ENCODE measurements at places on chromosomes 13 and 19.

DNA sequence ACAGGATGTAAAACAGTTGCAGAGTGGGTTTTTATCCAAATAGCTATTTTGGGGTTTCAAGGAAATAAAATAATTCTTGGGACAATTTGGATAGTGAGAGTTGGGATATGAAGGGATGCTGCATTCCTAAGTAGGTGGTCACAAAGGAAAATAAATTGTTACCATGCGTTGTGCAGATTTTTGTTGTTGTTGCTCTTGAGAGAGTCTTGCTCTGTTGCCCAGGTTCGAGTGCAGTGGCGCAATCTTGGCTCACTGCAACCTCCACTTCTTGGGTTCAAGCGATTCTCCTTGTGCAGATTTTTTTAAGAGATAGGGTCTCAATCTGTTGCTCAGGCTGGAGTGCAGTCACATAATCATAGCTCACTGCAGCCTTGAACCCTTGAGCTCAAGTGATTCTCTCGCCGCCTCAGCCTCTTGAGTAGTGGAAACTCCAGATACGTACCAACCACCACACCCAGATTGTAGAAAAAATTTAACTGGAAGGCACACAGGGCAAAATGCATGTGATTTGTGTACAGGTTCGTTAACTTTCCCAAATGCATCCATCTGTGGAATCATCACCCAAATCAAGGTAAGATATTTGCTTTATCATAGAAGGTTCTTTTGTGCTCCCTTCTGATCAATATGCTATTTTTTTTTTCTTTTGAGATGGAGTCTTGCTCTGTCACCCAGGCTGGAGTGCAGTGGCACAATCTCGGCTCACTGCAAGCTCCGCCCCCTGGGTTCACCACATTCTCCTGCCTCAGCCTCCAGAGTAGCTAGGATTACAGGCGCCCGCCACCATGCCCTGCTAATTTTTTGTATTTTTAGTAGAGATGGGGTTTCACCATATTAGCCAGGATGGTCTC, 16.0 kb downstream of the SLC1A5 start:
- H3K27ac ChIP-seq: no peak overlapping the region
- no peaks in the 10 kb centered on the region for H3K36me3 ChIP-seq
- H3K4me1 ChIP-seq: no peaks in the 10 kb centered on the region
- no peak overlapping the region for H3K4me3 ChIP-seq

GRCh38 chr13:32178763-32179162, 136.4 kb downstream of the ZAR1L start:
- H3K4me1 ChIP-seq: peaks cover 5% of the 10 kb centered on the region
- no peak for DNase-seq
- no peaks in the 10 kb centered on the region for H3K36me3 ChIP-seq
- no peak overlapping the region for H3K27ac ChIP-seq
- no peak overlapping the region for H3K4me3 ChIP-seq
- H3K27me3 ChIP-seq: no peaks in the 10 kb centered on the region

- no peak for DNase-seq
- H3K36me3 ChIP-seq: no peaks in the 10 kb centered on the region
- no peak overlapping the region for H3K27ac ChIP-seq
Measured at GRCh38 chr13:19888799-19889198, 25.4 kb upstream of the ZMYM5 start.

DNA sequence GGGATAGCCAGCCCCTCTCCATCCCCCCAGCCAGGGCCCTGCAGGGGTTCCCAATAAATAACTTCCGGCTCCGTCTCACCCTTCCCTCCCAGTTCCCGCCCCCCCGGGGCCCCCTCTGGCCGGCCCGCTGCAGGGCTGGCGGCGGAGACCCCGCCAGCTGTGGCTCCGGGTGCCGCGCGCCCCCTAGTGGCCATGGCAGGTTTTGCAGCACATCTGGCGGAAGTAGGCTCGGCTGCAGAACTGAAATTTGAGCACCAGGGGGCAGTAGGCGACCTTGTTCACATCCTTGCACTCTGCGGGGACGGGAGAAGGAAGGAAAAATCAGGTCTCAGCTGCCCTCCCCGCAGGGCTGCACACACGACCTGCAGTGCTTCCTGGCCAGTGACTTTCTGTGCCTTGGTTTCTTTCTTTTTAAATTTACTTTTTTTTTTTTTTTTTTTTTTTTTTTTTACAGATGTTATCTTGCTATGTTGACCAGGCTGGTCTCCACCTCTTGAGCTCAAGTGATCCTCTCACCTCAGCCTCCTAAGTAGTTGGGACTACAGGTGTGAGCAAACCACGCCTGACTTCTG, 3.6 kb upstream of the MYO1F start:
- no peaks in the 10 kb centered on the region for H3K36me3 ChIP-seq
- H3K4me1 ChIP-seq: no peaks in the 10 kb centered on the region

- H3K4me3 ChIP-seq: no peak overlapping the region
- H3K36me3 ChIP-seq: peaks cover 13% of the 10 kb centered on the region
- DNase-seq: no peak
- H3K27me3 ChIP-seq: no peaks in the 10 kb centered on the region
- no peak overlapping the region for H3K27ac ChIP-seq
Measured at GRCh38 chr19:813219-814151, 8.3 kb downstream of the PLPPR3 start.

DNA sequence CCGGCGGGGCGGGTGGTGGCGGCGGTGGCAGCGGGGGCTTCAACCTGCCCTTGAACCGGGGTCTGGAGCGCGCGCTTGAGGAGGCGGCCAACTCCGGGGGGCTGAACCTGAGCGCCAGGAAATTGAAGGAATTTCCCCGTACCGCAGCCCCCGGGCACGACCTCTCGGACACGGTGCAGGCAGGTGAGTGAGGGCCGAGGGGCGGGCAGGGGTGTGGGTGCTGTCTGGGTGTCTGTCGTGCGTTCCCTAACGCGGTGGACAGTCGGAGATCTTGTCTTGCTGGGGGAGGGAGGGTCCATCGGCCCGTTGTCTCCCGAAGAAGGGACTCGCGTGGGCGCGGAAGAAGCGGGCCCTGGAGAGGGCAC, 533 bp downstream of the LRCH1 start:
- H3K27me3 ChIP-seq: no peaks in the 10 kb centered on the region
- H3K4me1 ChIP-seq: no peaks in the 10 kb centered on the region
- H3K4me3 ChIP-seq: peak overlapping the region; percentile 93
- peak; percentile 40 for DNase-seq
- H3K36me3 ChIP-seq: no peaks in the 10 kb centered on the region

GRCh38 chr19:17550076-17550667, 5.3 kb upstream of the COLGALT1 start:
- no peak overlapping the region for H3K4me3 ChIP-seq
- no peak for DNase-seq
- no peaks in the 10 kb centered on the region for H3K4me1 ChIP-seq
- no peaks in the 10 kb centered on the region for H3K36me3 ChIP-seq
- H3K27me3 ChIP-seq: no peaks in the 10 kb centered on the region

- no peak overlapping the region for H3K27ac ChIP-seq
- DNase-seq: no peak
- H3K4me1 ChIP-seq: no peaks in the 10 kb centered on the region
- no peaks in the 10 kb centered on the region for H3K27me3 ChIP-seq
- no peaks in the 10 kb centered on the region for H3K36me3 ChIP-seq
Measured at GRCh38 chr13:80755910-80756309, 415.0 kb upstream of the SPRY2 start.

DNA sequence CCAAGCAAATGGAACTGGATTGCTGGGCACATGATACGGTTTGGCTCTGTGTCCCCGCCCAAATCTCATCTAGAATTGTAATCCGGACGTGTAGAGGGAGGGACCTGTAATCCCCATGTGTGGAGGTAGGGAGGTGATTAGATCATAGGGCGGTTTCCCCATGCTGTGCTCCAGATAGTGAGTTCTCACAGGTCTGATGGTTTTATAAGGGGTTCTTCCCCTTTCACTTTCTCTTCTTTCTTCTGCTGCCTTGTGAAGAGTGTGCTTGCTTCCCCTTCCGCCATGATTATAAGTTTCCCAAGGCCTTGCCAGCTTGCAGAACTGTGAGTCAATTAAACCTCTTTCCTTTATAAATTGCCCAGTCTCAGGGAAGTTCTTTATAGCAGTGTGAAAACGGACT, 32.6 kb upstream of the MTIF3 start:
- H3K27me3 ChIP-seq: no peaks in the 10 kb centered on the region
- no peak overlapping the region for H3K27ac ChIP-seq
- no peak for DNase-seq

DNA sequence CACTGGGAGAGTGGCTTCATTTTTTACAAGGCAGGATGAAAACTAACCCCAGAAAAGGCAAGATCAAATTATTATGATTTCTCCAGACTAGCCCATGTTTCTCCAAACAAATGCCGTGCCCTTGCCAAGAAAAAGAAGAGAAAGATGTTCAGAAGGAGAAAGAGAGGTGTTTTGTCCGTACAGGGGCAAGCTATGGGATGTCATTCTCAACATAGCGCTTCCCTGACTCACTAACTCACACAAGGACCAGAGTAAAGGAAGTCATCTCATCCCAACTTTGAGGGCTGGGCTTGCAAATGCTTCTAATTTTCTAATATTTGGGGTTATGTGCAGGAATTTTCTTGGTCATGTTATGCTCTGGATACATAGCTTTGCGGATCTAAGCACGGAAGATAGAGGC, 224.2 kb upstream of the MAB21L1 start:
- no peaks in the 10 kb centered on the region for H3K4me1 ChIP-seq
- DNase-seq: no peak
- H3K36me3 ChIP-seq: no peaks in the 10 kb centered on the region
- no peak overlapping the region for H3K4me3 ChIP-seq

- no peaks in the 10 kb centered on the region for H3K36me3 ChIP-seq
- H3K27me3 ChIP-seq: no peaks in the 10 kb centered on the region
- H3K4me3 ChIP-seq: peak overlapping the region; percentile 49
- DNase-seq: no peak
Measured at GRCh38 chr19:1566392-1567115, 1.6 kb downstream of the MEX3D start.
